Caco-2 (cell line): ENCODE measurements at places on chromosomes 1 and 21. TPM values are rescaled to one million over a fixed set of nuclear protein-coding genes. Genes with fewer than 3 reads are reported as not detected.

DNA sequence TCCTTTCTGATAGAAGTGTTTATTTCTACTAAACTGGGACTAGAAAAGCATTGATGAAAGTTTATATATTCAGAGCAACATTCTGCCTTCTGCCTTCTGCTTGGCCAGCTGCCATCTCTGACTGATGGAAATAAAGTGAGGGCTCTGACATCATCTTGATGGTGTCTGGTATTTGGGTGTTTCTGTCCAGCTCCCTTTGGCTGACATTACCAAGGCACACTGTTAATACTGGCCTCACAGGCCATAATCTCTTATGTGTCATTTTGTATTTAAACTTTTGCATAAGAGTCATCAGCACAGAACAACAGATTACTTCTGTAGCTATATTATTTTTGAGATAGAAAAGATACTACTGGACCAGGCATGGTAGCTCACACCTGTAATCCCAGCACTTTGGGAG, 216.9 kb downstream of the RYR2 start:
- no peak for DNase-seq

UMODL1 gene
- 0.20 and 0.21 TPM in 2 replicates for total RNA-seq

DNA sequence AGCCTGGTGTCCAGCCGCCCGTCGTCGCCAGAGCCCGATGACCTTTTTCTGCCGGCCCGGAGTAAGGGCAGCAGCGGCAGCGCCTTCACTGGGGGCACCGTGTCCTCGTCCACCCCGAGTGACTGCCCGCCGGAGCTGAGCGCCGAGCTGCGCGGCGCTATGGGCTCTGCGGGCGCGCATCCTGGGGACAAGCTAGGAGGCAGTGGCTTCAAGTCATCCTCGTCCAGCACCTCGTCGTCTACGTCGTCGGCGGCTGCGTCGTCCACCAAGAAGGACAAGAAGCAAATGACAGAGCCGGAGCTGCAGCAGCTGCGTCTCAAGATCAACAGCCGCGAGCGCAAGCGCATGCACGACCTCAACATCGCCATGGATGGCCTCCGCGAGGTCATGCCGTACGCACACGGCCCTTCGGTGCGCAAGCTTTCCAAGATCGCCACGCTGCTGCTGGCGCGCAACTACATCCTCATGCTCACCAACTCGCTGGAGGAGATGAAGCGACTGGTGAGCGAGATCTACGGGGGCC, 1.2 kb downstream of the OLIG2 start:
- DNase-seq = no peak

- no peak for DNase-seq
These were observed 252.3 kb upstream of the ZP4 start for GRCh38 chr1:238143038-238143437.

GRCh38 chr1:41278076-41278475, 36.0 kb upstream of the SCMH1 start:
- DNase-seq = no peak

SPRR1B gene
- total RNA-seq = not detected in 2 replicates
